ENCODE measurements at places on chromosomes 5 and 9.

- no peak for DNase-seq
Measured at GRCh38 chr5:10964806-10965205, 203.8 kb upstream of the DAP start.

- peak; percentile 10 for DNase-seq
Measured at GRCh38 chr5:67305913-67306710, 109.5 kb upstream of the CD180 start.

GRCh38 chr9:130483371-130483971 lies 38.7 kb downstream of the ASS1 start:
- no peak for DNase-seq

DNA sequence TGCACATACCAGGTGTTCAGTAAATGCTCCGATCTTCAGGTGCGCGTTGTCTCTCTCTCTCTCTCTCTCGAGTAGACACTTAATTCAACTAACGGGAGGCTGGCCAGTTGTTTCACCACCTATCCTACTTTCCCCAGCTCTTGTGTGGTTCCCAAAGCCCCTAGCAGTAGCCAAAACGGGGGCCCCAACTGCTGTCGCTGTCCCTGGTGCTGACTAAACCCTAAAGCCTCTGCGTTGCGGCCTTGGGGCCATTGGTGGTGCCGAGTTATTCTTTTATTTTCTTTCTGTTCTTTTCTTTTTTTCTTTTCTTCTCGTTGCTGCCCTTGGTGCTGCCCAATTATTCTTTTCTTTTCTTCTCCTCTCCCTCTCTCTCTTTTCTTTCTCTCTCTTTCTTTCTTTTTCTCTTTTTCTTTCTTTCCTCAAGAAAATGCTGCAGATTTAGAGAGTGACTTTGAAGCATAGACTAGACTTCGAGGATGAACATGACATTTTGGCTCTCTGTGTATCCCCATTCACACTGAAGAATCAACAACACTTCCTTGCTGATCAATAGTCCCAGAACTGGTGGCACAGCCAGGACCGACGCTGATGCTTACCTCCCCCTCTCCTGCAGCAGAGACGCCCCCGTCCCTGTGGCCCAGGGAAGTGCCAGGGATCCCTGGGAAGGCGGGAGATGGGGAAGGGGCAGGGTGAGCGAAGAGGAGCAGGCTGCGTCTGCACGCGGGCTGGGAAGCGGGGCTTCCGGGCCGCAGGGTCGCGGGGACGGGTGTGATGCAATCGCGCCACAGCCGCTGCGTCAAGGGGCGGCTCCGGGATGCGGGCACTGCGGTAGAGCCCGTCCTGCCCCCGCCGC lies at the start of gene FBLL1:
Gene FBLL1, plus strand, starts transcription at position 785 of the 853 bp plus-strand sequence. CDS start 200 bp downstream, outside the sequence.
- no peak for DNase-seq

- DNase-seq: no peak
Measured at GRCh38 chr5:176865964-176866363, 33.2 kb downstream of the HK3 start.

DNA sequence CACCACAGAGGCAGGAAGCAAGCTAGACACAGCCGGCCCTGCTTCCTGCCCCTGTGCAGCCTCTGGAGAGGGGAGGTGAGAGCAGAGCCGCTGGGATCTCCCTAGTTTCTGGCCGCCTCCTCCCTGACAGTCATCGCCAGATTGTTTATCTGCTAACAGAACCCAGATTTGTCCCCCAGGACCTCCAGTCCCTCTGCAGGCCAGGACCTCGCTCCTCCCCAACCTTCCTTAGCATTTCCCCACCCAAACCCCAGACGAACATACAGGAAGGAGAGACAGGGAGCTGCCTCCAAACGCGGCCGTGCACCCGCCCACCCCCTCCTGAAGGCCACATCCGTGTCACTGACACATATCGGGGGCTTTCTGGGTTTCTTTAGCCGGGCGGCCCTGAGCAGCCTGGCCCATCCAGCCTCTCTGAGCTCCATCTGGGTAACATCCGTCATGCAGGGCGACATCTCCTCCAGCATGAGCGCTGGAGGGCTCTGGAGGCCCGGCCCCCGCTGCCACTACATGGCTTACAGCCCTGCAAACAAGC lies 47.5 kb downstream of the DBH start:
- no peak for DNase-seq

DNA sequence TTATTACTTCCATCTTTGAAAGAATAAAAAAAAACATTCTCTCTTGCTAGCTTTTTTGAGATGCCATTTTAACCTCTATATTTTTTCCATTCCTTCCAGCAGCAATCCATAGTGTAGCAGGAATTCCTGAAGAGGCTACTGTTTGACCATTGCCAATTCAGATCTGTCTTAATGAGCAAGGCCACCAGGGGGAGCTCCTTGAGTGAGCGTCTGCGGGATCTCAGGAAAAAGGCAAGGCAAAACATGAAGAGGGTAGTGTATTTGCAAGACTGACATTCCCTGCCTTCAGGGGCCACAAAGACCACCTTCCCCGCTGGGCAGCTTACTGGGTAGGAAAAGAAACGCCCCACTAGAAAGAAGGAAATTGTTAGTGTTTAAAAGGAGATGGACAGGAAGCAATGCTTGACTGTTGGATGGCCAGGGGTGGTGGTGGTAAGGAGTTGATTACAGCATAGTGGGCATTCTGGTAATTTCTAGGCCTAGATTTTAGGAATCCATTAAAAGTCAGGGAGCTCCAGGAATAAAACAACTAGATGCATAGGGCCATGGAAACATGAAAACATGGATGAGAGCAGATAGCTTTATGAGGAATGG lies 206.6 kb upstream of the HAPLN1 start:
- peak; percentile 64 for DNase-seq

DNA sequence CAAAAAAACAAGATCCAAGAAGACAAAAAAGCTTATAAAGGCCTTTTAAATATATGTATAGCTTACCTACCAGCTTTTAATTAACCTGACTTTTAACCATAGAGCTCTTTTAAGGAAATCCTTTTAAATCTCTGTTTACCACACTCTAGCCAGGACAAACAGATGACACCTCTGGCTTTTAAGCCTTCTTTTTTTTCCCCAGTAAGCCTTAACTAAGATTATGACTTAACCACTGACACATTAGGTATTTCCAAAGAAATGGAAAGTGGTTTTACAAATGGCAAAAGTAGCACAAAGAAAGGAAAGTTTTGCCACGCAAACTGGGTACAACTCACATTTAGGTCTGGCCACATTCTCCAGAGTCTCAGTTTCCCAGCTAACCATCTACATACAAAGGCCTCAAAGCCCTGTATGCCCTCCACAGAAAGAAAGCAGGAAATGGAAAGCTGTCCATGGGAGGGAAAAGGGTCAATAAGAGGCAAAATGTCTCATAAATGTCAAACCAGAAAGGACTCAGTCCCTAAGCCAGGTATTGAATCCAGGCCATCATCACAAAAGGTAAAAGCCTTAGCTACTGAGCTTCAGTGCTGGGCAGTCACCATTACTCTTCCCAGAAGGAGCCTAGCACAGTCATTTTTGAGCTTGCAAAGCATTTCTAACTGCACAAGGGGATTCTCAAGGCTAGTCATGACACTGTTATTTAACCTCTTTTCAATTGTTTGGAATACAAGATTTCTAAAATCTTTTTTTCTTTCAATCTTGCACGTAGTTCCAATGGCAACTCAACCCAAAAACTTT lies 19.7 kb downstream of the TMEM161B start:
- no peak for DNase-seq

DNA sequence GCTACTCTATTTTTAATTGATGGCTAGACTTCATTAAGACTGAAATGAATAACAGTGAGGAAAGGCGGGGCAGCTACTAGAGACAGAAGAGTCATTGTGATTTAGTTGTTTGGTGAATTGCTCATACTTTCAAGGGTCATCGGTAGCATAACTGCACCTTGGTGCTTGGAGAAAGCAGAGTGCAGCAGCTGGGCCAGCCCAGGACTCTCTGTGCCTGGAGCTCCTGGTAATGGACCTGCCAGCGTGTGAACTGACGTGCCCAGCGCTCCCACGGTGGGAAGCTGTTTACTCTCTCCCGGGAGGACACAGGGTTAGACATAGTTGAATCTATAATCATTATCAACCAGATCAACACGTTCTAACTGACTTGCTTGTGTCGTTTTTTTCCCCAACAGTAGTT lies 42.9 kb downstream of the LURAP1L start:
- no peak for DNase-seq

- no peak for DNase-seq
Measured at GRCh38 chr9:96457266-96457665, 7.3 kb downstream of the HABP4 start.

DNA sequence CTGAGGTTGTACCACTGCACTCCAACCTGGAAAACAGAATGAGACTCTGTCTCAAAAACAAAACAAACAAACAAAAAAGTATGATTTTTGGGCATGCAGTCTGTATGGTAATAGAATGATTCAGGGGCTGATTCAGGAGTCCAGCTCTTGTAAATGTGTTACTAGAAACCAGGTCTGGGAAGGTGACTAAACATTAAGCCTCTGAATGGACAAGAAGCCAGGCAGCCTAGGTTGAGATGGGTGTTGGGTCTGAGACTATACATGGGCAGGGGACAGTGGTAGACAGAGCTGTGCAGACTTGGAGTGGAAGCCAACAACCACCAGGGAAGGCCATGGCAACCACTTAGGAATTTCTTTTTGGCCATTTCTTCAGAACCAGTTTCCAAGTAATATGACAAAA lies 64.9 kb upstream of the TLE1 start:
- DNase-seq: no peak

DNA sequence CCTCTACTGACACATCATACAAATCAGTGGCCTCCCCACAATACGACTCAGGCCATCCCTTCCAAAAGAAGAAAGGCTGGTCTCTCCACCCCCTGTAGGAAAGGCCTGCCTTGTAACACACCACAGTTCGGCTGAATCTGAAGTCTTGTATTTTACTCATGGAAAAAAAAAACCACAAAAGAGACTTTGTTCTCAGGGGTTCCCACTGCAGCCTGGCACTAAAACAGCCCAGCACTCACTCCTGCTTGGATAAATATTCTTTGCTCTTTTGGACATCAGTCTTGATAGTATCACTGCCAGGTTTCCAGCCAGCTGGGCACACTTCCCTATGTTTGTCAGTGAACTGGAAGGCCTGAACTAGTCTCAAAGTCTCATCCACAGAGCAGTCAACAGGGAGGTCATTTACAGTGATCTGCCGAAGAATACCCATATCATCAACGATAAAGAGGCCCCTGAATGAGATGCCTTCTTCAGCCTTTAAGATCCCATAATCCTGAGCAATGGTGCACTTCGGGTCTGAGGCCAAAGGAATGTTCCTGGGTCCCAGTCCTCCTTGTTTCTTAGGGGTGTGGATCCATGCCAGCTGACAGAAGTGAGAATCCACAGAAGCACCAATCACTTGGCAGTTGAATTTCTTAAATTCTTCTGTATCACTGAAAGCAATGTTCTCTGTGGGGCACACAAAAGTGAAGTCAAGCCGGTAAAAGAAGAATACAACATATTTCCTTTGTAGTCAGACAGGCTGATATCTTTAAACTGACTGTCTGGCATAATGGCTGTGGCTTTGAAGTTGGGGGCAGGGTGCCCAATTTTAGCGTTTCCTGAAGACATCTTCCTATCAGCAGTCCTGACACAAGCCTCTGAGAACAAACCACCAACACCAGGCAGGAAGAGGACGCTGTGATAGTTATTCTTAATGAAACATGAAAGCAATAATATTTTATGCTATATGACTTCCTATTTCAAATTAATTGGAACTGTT lies 198.1 kb downstream of the LURAP1L start:
- DNase-seq: peak; percentile 35
